Ascending aorta (tissue), 2 donors: ENCODE measurements at places on chromosomes 2 and 18. TPM values are rescaled to one million over a fixed set of nuclear protein-coding genes. Genes with fewer than 3 reads are reported as not detected.

ANKRD12 gene
- 11.4 TPM for total RNA-seq

ICA1L gene
- 0.43 TPM for total RNA-seq

CDH19 gene
- 0.21 TPM for total RNA-seq

CCDC74A gene
- 1.8 TPM for total RNA-seq

MFF gene
- total RNA-seq, result 65.9 TPM

SCN3A gene
- total RNA-seq, result 1.4 TPM

IL1R1 gene
- total RNA-seq, result 132 TPM

GPAT2 gene
- 9.4 TPM for total RNA-seq

UPP2 gene
- not detected for total RNA-seq

TMEM247 gene
- total RNA-seq, result not detected

OTOS gene
- not detected for total RNA-seq

DNA sequence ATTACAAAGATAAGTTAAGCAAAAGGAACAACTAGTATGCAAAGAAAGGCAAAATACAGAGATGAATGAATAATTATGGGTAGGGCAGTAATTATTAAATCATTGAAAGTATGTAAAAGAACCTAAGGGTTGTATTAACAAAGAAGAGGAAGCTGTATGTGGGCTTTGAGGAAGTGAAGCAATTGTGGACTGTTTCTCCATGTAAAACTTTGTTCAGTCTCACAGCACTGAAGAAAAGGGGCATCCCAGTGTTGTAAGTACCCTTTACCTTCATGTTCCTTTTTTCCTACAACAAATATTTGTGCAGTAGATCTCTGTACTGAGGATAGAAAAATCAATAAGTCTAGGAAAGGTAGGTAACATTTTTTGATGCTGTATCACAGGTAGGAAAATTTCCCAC lies 388.7 kb upstream of the NRP2 start:
- DNase-seq, result no peak

DNA sequence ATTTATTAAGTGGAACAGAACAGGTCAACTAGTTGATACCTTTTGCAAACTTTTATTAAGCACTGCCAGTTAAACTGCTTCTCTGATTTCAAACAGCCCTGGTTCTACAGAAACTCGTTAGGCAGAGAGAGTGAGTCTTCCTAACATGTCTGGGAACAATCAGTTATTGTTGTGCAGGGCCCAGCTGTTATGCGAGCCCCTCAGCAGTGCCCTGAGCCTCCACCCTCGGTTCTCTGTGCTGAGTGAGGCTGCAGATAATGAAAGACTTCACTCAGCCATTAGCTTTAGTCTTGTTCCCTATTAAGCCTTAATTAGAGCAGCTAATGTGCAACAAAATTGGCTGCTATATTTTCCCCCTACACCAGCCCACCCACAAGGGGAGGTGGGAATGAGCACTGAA lies 39.6 kb downstream of the KCTD18 start:
- DNase-seq, result no peak

GRCh38 chr2:23323198-23323916 lies 61.6 kb upstream of the KLHL29 start:
- no peak for DNase-seq

- no peak for DNase-seq
Measured at GRCh38 chr2:215410932-215411285, 25.0 kb downstream of the FN1 start.

GRCh38 chr2:178280244-178280852 lies 86.0 kb downstream of the OSBPL6 start:
- DNase-seq, result no peak

GRCh38 chr2:60962528-60962927 lies 55.0 kb upstream of the PEX13 start:
- no peak for DNase-seq

DNA sequence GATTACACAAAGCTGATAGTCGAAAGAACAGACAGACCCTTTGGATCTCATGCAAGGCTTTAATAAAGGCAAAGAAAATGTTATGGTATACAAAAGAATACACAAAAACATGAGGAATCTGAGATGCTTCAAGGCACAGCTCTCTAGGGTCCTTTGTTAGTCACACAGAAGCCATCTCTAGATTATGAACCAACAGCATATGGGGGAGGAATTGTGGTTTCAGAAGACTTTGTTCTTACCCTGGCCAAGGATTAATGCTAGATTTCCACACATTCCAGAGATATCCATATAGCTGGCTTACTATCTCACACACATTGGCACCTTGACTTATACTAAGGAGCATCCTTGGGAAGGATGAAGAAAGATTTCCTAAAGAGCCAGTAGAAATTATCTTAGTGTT lies 206.1 kb downstream of the GULP1 start:
- no peak for DNase-seq

DNA sequence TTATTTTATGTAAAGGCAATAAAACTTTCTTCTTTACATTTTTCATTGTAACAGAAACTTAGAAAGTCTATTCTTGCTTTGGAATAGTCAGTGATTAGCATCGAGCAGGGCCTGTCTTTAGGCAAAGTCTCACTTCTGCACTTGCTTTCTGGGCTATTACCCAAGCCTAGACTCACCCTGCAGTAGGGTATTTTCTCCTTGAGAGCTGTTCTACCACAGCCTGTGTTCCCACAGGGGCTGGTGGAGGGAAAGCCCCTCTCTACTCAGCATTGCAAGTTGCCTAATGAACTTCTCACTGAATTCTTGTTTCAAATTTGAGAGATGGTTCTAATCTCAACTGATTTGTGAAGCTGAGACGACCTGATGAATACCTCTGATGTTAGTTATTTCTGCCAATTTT lies 111.7 kb upstream of the KLHL14 start:
- DNase-seq, result no peak

- DNase-seq, result peak; percentile 57
Measured at GRCh38 chr2:42842466-42842865, 50.1 kb upstream of the HAAO start.

- no peak for DNase-seq
Measured at GRCh38 chr2:191051177-191051576, 37.2 kb upstream of the STAT1 start.

GRCh38 chr2:47719099-47719498 lies 63.8 kb upstream of the MSH6 start:
- no peak for DNase-seq

GRCh38 chr2:195561116-195561921 lies 95.7 kb upstream of the SLC39A10 start:
- DNase-seq, result no peak

- DNase-seq, result no peak
Measured at GRCh38 chr18:2102022-2102421, 469.3 kb downstream of the METTL4 start.

GRCh38 chr2:172969166-172969565 lies 106.5 kb upstream of the MAP3K20 start:
- DNase-seq, result no peak

DNA sequence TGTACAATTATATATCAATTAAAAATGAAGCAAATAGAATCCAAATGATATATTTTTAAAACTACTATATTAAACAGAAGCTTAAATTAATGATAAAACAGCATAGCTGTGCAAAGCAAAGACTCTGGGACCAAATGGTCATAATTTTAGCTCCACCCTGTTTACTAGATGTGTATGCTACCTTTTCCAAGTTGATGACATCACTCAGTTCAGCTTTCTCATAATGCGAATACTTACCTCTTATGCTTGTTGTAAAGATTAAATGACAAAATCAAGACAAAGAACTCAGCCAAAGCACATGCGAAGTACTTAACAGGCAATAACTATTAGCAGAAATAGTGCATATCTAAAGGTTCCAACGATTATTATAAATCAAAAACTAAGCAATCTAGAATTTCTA lies 51.6 kb downstream of the LNPK start:
- no peak for DNase-seq

DNA sequence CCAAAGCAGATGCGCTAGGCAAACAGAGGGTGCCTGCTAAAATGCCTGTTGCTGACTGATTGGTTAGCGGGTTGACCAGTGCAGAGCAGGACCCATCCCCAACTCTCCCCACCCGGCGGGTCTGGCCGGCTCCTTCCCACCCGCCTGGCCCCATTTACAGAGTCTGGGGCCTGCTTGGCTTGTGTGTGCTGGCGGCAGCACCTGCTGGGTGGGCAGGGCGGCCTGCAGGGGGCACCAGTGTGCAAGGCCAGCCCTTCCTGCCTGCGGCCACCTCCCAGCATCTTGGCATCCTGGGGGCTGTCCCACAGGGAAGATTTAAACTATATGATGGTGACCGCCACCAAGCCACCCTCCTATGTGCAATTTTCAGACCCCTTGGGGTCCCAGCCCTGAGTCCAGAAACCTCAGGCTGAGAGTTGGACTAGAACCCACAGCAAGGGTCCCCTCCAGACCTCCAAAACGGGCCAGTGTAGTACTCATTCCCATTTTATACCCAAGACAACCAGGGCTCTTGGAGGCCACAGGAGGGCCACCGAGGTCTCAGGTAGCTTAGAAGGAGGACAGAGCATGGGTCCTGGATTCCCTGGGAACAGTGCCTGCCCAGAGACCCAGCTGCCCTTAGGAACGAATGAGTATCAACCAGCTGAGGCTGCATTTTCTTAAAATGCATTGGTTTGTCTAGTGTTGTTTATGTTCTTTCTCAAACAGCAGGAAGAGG lies 173.6 kb downstream of the SMAD7 start:
- DNase-seq, result peak; percentile 83

GRCh38 chr2:173216668-173217067 lies 138.0 kb upstream of the CDCA7 start:
- DNase-seq, result no peak

DNA sequence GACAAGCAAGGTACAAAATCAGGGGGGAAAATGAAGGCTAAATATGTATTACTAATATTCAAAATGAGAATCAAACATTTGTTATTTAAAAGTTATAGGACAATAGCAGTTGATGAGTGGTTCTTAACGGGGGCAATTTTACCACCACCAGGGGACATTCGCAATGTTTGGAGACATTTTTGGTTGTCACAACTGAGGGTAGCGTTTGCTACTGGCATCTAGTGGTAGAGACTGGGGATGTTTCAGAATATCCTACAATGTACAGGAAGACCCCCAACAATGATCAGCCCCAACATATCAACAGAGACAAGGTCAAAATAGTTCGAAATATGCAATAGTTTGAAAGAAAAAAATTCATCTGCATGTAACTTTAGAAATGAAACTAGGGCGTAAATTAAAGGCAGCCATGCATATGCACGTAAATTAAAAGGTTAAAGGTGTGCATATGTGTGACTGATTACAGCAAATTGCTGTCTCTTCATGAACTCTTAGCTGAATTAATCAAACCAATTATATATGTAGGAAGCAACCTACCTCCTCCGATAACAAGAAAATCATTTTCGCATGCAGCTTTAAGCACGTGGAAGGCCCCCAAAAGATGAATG lies 61.2 kb upstream of the CUL3 start:
- DNase-seq, result no peak

DNA sequence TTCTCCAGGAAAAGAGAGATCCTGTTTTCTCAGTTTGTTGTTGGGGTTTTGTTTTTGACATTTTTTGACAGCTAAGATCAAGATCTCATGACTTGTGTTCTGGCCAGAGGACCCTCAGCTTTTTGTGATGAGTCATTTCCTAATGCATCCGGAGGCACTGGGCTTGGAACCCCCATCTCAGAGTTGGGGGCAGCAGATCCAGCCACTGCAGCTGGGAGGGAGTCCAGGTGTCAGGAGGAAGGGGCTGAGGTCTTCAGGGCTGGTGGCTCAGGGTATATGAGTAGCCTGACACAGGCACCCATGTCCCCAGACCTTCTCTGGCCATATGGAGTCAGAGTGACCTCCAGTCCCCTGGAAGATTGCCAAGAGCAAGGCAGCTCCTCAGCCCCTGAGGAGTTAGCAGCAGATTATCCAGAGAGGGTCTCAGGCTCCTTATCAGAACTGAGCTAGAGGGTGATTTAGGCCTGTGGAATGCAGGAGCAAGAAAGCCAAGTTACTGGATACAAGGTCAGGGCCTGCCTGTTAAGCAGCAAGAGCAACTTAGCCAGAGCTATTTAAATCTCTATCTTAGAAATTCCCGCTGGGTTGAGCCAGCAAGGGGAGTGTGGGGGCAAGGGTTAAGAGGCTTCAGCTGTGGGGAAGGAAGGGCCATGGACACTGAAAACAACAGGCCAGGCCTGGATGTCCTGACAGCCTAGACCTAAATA lies 62.4 kb downstream of the TANC1 start:
- DNase-seq, result no peak

GRCh38 chr2:108449410-108450130 lies 564 bp downstream of the GCC2 start:
- no peak for DNase-seq

DNA sequence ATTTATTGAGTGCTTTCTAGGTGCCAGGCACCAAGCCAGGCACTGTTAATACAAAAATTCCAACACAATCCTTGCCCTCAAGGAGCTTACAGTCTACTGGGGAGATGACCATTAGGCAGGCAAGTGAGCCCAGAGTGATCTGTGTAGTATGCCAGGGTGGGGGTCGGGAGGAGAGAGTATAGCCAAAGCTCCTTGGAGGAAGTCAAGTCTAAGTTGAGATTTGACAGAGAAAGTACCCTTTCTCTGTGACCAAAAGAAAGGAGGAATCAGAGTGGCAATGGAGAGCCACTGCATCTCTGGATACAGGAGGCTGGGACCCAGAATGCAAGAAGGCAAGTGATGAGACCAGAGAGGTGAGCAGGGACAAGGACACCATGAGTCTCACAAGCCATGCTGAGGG lies 7.5 kb downstream of the ANKRD53 start:
- no peak for DNase-seq

DNA sequence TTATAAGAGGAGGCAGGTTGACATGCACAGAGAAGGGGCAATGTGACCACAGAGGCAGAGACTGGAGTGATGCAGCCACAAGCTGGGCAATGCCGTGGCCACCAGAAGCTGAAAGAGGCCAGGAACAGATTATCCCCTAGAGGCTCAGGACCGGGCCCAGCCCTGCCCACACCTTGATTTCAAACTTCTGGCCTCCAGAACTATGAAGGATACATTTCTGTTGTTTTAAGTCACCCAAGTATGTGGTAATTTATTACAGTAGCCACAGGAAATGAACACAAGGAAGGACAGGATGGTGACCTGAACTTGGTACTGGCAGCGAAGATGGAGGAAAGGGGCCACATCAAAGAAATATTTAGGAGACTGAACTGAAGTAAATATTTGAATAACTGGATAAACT lies 66.8 kb upstream of the RIOK3 start:
- DNase-seq, result no peak

DNA sequence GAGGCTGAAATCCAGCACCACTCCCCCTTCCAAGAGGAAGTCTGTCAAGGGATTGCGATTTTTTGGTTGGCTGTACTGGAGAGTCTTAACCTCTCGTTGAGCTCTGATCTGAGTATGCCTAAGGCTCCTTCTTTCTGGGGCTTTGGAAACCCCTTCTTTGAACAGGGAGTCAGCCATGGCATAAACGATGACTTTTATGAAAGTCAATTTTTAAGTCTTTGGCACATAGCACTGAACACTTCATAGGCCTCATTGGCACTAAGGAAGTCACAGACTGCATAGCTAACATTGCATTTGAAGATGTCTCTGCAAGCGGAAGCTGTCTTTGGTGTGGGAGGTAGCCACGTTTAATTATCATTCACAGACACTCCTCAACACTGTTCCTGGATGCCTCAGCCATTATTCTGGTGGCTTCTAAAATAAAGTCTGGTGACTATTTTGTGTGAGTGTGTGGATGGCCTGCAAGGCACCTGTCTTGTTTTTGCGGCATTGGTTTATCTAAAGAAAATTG lies 148.2 kb upstream of the NCK2 start:
- DNase-seq, result peak; percentile 34

GRCh38 chr2:206028101-206028500 lies 57.9 kb downstream of the INO80D start:
- no peak for DNase-seq
